ENCODE measurements at places on chromosomes 12 and 14.

DNA sequence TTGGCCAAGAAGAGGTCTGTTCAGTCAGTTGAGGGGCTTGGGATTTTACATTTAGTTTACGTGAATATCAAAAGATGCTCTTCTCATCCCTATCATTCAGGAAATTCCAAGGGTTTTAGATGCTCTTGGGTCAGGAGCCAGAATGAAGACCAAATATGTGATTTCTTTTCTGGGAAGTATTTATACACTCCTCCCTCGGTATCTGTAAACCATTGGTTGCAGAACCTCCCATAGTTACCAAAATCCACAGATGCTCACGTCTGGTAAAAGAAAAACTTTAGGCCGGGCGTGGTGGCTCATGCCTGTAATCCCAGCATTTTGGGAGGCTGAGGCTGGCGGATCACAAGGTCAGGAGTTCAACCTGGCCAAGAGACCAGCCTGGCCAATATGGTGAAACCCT lies 75.9 kb downstream of the TNFAIP2 start:
- DNase-seq = no peak

- peak; percentile 21 for DNase-seq
These were observed 69.1 kb downstream of the TNFAIP2 start for GRCh38 chr14:103192246-103192840.

DNA sequence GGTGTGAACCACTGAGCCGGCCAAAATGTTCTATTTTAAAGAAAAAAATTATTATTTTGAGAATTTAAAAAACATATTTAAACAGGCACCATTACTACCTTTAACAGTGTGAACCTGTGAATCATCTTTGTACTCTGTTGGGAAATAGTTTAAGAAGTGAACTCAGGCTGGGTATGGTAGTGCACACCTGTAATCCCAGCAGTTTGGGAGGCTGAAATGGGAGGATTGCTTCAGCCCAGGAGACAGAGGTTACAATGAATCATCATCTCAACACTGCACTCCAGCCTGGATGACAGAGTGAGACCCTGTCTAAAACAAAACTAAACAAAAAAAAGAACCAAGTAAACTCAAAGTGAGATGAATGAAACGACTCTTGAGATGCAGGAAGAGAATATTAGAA lies 3.1 kb upstream of the WDR89 start:
- no peak for DNase-seq

GRCh38 chr12:21451529-21451928 lies 14.1 kb downstream of the PYROXD1 start:
- DNase-seq = no peak

DNA sequence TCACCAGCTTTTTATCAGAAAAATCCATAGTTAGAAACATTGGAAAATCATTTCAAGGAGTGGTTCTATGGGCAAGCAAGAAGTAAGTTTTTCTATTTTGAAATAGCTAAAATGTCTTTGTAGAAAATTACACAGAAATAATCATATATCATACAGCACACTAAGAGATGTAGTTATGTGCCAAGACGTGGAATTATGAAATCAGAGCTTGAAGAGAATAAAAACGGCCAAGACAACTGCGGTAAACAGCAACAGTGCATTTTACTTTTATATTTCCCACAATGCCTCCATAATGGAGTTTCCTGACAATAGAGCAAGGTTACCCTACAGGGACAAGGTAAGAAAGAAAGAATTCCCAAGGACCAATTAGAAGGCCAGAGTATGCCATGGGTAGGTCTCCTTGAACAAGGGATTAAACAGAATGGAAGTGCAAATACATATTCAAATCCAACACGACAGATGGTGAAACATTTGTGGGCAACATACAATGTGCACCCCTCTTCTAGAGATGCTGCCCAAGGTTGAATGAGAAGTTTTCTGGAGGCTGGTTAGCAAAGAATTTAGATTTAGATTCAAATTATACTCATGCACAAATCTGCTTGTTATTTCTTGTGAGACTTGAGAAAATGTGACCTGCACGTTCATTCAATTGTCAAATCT lies 76.1 kb upstream of the BTG1 start:
- DNase-seq = no peak

GRCh38 chr12:115402443-115403180 lies 718.6 kb upstream of the TBX3 start:
- no peak for DNase-seq

GRCh38 chr12:80582431-80582830 lies 125.0 kb upstream of the MYF6 start:
- DNase-seq = no peak

GRCh38 chr14:105223260-105223659 lies 25.1 kb upstream of the BTBD6 start:
- DNase-seq = no peak

Measured in islet precursor cell (in vitro differentiated cells).